Activated gamma-delta T cell treated with Interleukin-2 at 50 U/mL for 16 hours (primary cell): ENCODE measurements at places on chromosomes 11 and 22.

- DNase-seq: no peak
Measured at GRCh38 chr22:21449531-21450319, 17.5 kb upstream of the TMEM191C start.

- DNase-seq: no peak
Measured at GRCh38 chr11:99682646-99683045, 661.9 kb downstream of the CNTN5 start.

DNA sequence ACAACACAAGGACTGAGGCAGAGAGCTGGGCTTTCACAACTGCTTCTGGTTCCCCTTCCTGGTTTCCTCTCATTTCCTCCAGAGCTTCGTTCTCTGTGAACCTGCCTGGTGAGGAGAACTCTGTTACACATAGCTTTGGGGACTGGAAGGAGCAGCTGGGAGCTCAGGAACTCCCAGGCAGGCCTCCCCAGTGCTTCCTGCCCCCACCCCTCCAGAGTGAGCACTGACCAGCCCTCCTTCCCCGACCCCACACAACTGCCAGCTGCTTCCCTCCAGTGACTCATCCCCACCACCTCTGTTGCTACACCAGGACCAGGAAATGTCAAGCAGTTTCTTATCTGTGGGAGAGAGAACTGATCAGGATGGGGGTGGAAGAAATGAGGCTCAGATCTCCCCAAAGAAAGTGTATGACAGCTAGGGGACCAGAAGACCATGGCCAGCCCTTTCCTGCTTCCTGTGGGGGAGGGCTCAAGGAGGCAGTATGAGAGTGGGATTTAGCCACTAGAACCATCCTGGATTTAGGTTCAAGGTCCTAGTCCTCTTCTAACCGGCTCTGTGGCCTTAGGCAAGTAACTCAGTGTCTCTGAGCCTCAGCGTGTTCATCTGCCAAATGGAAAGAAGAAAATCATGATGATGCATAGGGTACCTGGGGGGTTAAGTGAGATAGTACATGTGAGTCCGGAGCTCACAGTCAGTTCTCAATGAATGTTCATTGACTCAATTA is 4.5 kb upstream of the TP53I11 start:
- DNase-seq: no peak

DNA sequence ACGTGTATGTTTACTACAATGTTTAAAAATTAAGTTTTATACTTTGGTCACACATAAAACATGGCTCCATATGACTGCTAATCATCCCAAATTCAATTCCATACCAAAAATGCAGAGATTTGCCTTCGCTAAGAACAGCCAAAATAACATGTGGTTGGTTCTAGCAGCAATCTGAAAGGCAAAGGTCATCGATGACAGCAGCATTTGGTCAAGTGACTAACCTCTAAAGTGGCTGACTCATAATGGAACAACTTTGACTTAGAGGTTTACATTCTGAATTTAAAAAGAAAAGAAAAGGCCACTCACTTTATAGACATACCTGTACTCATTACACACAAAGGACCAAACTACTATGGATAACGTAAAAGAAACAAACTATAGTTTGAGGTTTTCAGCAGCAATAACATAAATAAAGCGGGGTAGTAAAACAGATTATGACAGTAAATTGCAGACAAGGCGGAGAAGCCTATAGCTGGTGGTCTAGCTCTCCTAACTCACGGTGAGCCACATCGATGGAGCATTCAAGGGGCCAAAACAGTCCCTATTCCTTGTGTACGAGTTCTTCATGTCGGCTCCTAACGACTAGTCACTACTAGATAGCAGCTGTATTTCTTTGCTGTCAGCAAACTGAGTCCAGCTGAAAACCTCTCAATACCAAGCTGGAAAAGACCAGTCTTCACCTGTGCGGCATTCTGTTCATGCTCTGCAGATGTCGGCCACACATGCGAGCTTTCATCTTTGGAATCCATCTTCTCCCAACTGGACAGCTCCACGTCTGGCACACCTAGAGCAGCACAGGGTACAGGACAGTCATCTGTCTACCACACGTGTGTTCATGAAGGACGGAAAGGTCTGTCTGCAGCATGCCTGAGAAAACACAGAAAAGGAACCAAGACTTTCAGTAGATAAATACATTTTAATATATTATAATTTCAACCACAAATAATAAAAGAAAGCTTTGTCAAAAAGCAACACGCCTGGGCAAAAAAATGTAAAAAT is 42.1 kb downstream of the PRDM10 start:
- no peak for DNase-seq

- DNase-seq: no peak
Measured at GRCh38 chr11:72224564-72225410, at the start of gene INPPL1. Gene INPPL1, plus strand, starts transcription at chr11:72224767. Its CDS starts 218 bp downstream, at chr11:72224985.

DNA sequence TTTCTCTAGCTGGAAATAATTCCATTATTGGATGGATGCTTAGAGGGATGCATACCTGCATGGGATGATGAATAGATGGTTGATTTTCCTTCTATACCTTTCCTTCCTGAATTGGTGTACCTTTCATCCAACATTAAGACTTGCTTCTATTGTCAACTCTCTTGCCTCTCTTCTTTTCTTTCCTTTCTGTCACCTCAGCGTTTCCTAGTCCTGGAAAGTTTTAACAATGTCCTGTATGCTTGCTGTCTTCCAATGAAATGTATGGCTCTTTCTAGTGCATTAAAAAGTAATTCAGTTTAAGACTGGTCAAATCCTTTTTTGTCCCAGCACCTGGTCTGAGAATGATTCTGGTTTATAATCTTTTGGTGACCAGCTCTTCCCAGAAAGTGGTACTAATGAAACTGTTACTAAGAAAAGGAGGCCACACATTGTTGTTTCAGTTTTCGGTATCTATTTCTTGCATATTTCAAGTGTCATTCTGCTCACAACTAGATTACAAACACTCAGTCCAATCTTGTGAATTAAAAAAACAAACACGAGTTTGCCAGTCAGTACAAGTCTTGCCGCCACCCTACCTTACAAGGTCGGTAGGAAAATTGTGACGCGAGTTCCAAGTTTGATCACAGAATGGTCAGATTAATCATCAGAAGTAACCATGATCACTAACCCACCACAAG is 8.0 kb downstream of the POU2AF1 start:
- no peak for DNase-seq

DNA sequence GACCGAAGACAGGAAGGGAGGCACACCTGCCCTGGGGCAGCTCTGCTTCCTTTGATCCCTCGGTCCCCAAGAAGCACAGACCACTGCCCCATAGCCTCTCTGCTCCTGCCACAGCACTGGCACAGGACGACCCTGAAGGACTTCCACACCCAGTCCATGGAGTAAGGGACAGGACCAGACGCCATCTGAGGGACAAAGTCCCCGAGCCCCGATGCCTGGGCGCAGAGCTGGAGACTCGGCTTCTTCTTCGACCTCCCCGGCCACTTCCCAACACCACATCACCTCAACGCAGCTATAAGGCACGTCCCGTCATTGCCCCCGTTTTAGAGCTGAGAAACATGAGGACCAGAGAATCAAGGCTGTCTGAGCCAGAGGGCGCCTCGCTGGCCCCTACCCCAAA is 310.5 kb downstream of the BRD1 start:
- DNase-seq: no peak

DNA sequence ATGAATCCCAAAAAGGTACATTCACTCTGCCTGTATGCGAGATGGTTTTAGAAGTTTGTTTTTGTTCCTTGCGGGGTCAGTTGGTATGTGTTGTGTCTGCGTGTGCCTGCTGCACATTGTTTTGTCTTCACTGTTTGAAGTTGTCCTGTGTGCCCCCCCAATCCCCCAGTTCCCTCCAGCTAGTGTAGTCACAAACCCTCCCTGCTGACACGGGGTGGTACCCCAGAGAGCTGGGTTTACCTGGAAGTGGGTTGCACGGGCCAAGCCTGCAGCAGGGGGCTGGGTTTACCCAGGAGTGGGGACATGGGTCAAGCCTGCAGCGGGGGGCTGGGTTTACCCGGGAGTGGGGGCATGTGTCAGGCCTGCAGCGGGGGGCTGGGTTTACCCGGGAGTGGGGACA is 22.2 kb downstream of the CTTN start:
- no peak for DNase-seq

DNA sequence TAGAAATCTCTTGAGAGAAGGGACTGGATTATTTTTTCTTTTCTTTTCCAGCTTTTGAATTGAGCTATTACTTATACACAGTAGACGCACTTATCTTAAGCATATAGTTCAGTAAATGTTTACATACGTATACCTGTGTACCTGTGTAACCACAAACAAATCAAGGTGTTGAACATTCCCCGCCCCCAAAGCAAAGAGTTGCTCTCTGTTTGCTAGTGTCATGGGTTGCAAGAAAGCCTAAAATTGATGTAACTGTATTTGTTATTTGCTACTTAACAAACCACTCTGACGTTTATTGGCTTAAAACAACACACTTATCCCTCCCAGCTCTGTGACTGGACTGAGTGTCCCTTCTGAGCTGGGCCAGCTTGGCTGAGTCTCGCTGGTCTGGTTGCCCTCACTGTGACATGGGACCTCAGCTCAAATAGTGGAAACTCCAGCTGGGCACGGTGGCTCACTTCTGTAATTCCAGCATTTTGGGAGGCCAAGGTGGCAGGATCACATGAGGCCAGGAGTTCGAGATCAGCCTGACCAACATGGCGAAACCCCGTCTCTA is 25.4 kb upstream of the CABP2 start:
- DNase-seq: no peak

GRCh38 chr11:68998390-68998911 is 14.6 kb downstream of the MRGPRF start:
- no peak for DNase-seq

DNA sequence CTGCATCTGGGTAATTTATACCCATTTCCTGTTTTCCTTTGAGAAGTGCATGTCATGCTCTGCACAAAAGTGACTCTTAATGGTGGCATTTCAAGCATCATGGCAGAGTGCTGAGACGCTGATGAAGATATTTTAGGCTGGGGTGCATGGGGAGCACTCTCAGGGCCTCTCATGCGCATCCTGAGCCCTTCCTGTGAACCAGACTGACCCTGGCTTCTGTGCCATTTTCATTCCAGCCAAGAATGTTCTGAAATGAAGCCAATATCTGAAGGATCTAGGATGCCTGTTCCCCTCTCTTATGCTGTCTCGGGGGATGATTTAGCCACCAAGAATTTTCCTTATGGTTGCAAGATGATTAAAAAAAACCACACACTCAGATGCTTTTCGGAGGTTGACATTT is 61.5 kb downstream of the MIAT start:
- no peak for DNase-seq

GRCh38 chr11:36501236-36501635 is 8.8 kb downstream of the TRAF6 start:
- no peak for DNase-seq

GRCh38 chr11:61484541-61484940 is 24.0 kb upstream of the LRRC10B start:
- DNase-seq: no peak

- no peak for DNase-seq
Measured at GRCh38 chr11:46874586-46874985, 28.5 kb upstream of the CKAP5 start.

- no peak for DNase-seq
Measured at GRCh38 chr11:34339149-34340064, 18.4 kb downstream of the ABTB2 start.

- DNase-seq: no peak
Measured at GRCh38 chr11:19934828-19935259, 222.2 kb downstream of the NAV2 start.

DNA sequence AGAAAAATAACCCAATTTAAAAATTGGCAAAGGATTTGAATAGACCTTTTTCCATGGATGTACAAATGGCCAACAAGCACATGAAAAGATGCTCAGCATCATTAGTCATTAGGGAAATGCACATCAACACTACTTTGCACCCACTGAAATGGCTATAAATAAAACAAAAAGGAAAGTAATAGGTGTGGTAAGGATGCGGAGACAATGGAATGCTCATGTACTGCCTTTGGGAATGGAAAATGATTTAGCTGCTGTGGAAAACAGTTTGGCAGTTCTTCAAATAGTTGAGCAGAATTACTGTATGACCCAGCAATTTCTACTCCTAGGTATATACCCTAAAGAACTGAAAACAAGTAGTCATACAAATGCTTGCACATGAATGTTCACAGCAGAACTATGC is 37.4 kb downstream of the LARGE2 start:
- DNase-seq: no peak

GRCh38 chr11:46315033-46315738 is 32.1 kb upstream of the DGKZ start:
- DNase-seq: peak; percentile 75

DNA sequence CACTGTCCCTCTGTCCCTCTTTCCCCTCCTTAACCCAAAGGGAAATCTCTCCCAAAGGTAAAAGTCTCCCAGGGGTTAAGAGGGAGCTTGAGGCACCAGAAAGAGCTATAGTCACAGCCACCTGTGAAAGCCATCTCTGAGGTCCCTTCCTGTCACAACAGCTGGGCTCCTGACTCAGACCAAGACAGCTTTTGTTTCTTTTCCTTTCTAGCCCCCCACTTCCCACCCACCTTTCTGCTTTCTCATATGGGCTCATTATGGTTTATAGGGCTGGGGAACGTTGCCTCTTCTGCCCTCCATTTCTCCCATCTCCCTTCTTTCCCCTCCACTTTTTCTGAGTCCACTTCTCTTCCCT is 19.1 kb downstream of the MIF start:
- no peak for DNase-seq

- no peak for DNase-seq
Measured at GRCh38 chr22:49091451-49091850, 736.2 kb downstream of the BRD1 start.

DNA sequence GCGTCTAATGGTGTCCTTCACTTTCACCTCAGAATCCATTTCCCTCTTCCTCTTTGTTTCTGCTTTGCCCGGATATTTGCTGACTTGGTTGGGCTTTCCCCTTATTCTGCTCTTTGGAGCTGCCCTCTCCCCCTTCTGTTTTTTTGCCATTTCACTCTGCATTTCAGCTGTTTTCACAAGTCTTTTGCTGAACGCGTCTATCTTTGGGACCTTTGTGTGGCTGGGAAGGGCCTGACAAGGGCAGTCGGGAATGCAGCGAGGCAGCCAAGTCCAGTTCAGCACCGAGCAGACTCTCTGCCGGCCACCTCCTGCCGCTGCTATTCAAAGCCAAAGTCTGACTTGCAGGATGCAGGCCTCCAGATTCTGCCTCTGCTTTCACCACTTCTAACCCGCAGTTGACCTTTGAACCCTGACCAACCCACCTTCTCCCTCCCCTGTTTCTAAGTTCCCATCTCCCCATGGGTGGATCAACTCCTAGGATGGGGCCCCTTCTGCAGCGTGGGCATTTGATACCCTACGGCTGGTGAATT is 38.2 kb downstream of the FEZ1 start:
- no peak for DNase-seq

GRCh38 chr11:121212536-121213361 is 79.8 kb upstream of the SC5D start:
- no peak for DNase-seq

GRCh38 chr11:22583963-22584492 is 41.6 kb downstream of the FANCF start:
- no peak for DNase-seq

- DNase-seq: no peak
Measured at GRCh38 chr11:132161403-132162078, 791.1 kb downstream of the NTM start.

GRCh38 chr22:41762980-41763779 is 37.3 kb upstream of the CCDC134 start:
- DNase-seq: peak; percentile 20
